Esophagus mucosa (tissue), 1 donor: ENCODE measurements at places on chromosomes 7 and 10. TPM values are rescaled to one million over a fixed set of nuclear protein-coding genes. Genes with fewer than 3 reads are reported as not detected.
A peak's percentile ranks its signal among the peaks of the same experiment; 100 is the strongest.

The PHF14 gene
- 23.1 TPM for total RNA-seq

DNA sequence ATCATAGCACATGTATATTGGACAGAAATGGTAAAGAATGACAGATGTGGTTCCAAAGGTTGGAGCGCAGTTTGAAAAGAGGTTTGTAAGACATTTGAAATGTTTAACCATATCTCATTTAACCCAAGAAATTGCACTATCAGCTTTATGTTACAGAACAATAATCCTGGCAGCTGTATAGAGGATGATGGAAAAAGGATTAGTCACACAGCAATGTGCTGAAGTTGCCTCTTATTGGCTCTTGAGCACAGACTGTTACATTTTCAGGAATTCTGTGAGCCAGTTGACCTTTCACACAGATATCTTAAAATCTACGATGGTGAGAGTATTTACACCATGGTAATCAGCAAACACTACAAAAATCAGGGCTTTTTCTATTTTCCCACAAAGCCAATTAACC, 3.9 kb downstream of the COG5 start:
- no peak for ATAC-seq

DNA sequence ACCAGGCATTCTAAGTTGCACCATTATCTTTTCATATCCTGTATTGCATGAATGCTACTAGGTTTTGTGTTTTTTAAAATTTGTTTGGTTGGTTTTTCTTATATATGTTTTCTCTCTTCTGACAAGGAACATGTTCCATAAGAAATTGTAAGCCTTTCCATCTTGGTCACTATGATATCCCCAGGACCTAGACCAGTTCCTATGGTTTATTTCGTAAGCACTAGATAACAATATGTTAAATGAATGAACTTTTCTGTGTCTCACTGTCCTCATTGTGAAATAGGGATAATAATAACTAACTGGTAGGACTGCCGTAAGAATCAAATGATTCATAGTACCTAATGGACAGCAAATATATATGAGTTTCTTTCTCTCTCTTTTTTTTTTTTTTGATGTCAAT, 146.3 kb downstream of the SEMA3E start:
- no peak for ATAC-seq

- ATAC-seq: no peak
Observed at GRCh38 chr7:45054442-45054841, 34.3 kb downstream of the NACAD start.

GRCh38 chr10:127853868-127854768, 38.6 kb downstream of the CLRN3 start:
- peak; percentile 90 for ATAC-seq

DNA sequence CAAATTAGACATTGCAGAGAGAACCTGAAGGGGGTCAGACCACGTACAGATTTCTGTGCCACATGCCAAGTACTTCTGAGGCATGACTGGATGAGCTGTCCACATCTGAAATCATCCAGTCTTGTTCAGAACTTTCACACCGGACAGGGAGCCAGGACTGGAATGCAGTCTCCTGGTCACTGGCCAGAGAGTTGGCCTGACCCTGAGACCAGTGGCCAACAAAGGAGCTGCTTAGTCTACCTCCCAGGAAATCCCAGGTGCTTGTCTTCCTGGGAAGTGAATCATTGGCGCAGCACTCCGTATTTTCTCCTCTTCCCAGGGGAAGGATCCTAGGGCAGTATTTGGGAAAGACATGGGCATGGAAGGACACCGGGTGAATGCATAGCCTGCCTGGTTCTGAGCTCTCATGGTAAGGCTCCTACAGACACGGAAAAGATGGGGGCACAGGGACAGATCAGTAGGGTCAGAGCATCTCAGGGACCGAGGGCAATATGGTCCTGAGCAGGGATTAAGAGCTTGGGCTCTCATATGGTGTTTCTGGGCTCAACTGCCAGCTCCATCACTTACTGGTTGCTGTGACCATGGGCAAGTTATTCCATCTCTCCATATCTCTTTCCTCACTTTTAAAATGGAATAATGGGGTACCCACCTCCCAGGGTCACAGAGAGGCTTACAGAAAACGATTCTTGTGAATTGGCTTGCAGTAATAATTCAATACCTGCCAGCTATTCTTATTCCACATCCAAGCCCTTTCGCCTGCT, 1.3 kb upstream of the SCD start:
- ATAC-seq: no peak
